ENCODE measurements at places on chromosomes 13 and 19.
A peak's percentile ranks its signal among the peaks of the same experiment; 100 is the strongest.

- DNase-seq = no peak
Observed at GRCh38 chr19:19181488-19181998, 10.4 kb downstream of the BORCS8 start.

DNA sequence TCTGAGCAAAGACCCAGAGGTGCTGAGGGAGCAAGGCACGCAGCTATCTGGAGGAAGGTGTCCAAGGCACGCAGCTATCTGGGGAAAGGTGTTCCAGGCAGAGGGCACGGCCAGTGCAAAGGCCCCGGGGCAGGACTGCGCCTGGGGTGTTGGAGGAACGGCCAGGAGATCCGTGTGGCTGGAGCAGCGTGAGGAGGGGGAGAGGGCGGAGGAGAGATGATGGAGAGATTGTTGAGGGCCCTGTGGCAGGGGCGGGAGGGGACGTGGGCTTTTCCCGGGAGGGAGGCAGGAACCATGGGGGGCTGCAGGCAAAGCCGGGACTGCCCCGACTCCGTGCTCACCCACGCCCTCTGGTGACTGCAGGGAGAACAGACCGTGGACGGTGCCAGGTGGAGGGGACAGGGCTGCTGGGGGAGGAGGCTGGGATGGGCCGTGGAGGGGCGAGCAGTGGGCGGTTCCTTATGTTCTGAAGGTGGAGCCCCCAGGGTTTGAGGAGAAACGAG is 13.3 kb upstream of the MISP start:
- DNase-seq = peak; percentile 62

- no peak for DNase-seq
Observed at GRCh38 chr19:5803441-5803751, 1.5 kb upstream of the NRTN start.

DNA sequence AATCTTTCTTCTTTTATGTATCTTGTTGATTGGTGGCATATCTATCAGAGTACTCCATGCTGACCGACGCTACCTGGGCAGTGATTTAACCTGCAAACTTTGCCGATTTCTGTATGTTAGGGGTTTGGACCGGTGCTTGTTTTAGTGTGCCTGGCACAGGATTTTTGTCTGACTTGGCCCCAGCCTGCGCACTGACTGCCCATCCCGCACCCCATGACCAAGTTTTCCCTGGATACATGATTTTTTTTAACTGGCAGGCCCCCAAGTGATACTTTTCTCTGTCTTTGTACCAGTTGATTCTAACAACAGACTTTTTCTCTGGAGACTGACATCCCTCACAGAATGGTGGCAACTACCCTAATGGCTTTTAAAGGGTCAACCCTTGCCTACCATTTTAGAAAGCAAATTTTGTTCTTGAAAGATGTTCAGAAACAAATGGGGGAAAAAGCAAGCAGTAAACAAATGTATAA is 69.0 kb upstream of the C1QTNF9B start:
- no peak for DNase-seq

DNA sequence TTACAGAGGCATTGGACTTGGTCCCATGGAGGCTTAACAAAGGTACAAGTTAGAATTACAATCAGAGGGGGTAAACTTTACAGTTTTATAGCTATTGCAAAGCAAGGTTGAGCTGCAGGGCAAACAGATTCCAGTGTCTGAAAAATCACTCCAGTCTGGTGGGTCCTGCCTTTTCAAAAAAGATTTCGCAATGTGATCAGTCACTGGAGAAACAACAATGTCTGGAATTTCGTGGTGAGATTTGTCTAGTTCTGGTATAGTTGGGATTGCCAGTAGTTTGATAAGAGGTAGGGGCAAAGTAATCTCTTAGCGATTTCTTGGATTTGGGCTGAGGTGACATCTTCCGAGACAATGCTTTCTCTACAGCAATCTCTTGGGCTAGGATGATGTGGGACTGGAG is 1198.2 kb upstream of the PCDH9 start:
- no peak for DNase-seq

DNA sequence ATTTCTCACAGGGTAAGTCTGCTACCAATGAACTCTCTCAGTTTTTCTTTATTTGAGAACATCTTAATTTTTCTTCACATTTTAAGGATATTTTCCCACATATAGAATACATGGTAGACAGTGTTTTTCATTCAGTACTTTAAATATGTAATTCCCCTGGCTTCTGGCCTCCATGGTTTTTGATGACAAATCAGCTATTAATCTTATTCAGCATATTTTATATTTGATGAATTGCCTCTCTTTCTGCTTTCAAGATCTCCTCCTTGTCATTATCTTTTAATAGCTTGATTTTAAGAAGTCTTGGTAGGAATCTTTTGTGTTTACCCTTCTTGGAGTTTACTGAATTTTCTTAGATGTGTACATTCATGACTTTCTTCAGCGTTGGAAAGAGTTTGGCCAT is 27.6 kb downstream of the TNFSF13B start:
- DNase-seq = no peak
